Omental fat pad (tissue), 4 donors: ENCODE measurements at places on chromosomes 7 and 10.

GRCh38 chr7:33998476-33998875 is 93.1 kb downstream of the BMPER start:
- DNase-seq, result no peak

GRCh38 chr7:122304319-122304975 is at the start of gene FEZF1:
FEZF1 (minus strand) TSS chr7:122304750; CDS start chr7:122304437, 313 bp downstream.
- DNase-seq, result no peak

GRCh38 chr10:77770868-77771175 is 133.2 kb upstream of the KCNMA1 start:
- no peak for DNase-seq

GRCh38 chr7:43148161-43148731 is 35.8 kb downstream of the HECW1 start:
- no peak for DNase-seq

DNA sequence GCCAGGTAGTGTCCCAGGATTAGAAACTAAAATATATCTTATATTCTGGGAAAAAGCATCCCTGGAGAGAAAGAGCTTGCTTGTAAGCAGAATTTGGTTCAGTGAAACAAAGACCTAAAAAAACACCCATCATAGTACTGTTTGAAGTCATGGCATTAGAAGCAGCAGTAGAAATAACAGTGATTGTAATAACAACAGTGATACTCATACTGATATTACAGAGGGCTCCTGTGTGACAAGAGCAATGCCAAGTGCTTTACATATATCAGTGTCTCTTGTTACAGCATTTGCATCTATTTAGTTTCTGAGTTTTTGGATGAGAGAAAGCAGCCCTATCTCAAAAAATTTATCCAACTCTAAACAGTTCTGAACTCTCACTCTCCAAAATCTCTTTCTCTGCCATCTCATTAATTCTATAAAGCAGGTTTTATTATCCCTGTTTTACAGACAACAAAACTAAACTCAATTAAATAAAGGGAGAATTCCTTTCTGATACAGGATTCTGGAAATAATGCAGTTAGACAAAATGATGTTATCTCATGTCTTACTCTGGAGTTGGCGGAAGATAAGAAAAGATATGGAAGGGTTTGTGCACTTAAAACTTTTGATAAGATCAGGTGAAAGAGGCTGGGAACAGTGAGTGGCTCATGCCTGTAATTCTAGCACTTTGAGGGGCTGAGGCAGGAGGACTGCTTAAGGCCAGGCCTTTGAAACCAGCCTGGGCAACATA is 146.5 kb upstream of the AOAH start:
- no peak for DNase-seq

DNA sequence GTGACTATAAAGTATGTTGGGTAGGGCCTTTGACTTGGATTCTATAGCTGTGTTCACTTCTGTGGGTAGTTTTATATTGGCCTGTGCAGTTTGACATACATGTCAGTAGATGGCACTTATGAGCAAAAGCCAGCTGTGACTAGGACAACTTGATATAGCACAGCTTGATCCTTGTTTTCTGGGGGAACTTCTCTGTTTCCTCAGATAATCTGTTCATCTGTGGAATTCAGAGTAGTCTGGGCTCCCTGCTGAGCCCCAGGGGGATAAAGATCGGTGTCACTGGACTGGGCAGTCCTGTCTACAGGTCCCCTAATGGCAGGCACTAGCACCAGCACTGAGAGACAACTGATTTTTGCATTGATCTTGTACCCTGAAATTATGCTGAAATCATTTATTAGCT is 25.4 kb downstream of the CYP2C9 start:
- no peak for DNase-seq

GRCh38 chr7:147982307-147982706 is 608.3 kb upstream of the C7orf33 start:
- no peak for DNase-seq

- DNase-seq, result no peak
Observed at GRCh38 chr7:108135446-108136190, 5.5 kb upstream of the LAMB4 start.

DNA sequence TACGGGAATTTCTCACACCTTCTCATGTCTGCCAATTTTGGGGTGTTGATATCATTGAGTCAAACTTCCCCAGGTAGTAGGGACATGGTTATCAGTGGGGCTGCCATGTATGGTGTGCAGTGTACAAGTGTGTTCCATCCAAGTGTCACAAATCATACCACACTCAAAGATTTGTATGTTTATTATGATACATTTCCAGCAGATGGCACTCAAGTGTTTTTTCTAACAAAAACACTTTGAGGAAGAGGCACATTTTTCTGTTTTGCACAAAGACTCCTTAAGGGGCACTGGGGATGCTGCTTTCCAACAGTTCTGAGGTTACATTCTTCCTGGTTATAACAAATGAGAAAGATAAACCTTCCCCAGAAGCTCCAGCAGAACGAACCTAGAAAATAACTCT is 414.5 kb downstream of the REEP3 start:
- DNase-seq, result no peak

GRCh38 chr7:37208528-37208927 is 240.1 kb downstream of the ELMO1 start:
- DNase-seq, result no peak

DNA sequence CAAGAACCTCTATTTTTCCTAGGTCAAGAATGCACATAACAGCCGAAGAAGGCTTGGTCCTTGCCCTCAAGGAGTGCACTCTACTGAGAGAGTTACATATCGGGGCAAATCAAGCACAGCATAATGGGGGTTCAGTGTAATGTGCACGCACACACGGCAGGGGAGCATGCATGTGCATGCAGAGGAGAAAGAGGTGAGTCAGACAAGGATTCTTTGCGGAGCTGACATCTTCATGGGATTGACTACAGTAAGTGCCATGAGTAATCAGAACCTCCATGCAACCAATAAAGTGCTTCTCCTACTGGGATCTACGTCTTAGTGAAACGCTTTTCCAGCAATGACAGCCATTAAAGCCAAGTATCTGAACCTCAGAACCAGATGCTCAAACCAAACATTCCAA is 123.6 kb downstream of the RNF216 start:
- DNase-seq, result no peak

- DNase-seq, result no peak
Observed at GRCh38 chr10:66463611-66464010, 462.2 kb upstream of the LRRTM3 start.

- DNase-seq, result no peak
Observed at GRCh38 chr10:33594475-33594874, 260.0 kb upstream of the NRP1 start.

DNA sequence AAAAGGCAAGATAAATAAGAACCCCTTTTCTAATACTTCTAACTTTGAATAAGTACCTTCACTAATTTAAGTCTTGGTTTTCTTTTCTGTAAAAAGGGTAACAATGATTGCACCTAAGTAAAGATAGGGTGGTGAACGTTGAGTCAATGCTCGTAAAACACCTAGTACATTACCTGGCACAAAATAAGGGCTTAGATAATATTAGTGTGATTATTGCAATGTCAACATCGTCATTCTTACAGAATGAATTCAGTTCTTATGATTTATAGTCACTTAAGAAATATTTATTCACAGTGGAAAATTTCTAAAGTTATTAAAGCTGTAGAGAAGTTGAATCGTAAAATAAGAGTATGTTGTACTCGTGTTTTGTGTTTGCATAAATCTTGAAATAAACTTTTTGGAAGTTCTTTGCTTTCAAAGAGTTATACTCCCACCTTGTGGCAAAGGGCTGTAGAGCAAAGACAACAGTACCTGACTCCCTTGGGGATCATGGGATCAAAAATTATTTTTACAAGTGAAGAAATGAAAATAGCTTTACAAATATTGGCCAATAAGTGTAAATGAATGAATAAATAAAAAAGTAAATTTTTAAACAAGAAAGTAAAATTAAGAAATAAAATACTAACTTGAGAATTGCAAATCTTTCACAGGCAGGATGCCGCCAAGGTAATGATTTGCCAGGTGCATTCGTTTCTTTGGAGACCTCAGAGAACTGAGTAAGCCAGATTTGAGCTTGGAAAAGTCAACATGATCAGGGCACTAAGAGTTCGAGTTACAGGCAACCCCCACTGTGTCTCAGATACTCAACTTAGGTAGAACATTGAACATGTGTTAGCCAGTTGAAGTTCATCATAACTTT is 285.8 kb upstream of the CACNA2D1 start:
- DNase-seq, result no peak

GRCh38 chr10:99365736-99366135 is 36.6 kb downstream of the CNNM1 start:
- DNase-seq, result no peak
